Breast epithelium (tissue), 4 donors: ENCODE measurements at places on chromosomes 16 and 17. TPM values are rescaled to one million over a fixed set of nuclear protein-coding genes. Genes with fewer than 3 reads are reported as not detected.

The TBC1D3G gene
- total RNA-seq: 2.1 TPM

- no peak overlapping the region for H3K27ac ChIP-seq
- no peak overlapping the region for H3K4me3 ChIP-seq
- H3K27me3 ChIP-seq: no peaks in the 10 kb centered on the region
These were observed 56.0 kb downstream of the ABAT start for GRCh38 chr16:8730335-8730915.

The CMTM2 gene
- not detected for total RNA-seq

GRCh38 chr16:65181071-65181561 lies 59.3 kb upstream of the CDH11 start:
- no peak overlapping the region for H3K4me3 ChIP-seq
- DNase-seq: no peak
- no peaks in the 10 kb centered on the region for H3K27me3 ChIP-seq
- H3K36me3 ChIP-seq: no peaks in the 10 kb centered on the region
- no peak overlapping the region for H3K27ac ChIP-seq

DNA sequence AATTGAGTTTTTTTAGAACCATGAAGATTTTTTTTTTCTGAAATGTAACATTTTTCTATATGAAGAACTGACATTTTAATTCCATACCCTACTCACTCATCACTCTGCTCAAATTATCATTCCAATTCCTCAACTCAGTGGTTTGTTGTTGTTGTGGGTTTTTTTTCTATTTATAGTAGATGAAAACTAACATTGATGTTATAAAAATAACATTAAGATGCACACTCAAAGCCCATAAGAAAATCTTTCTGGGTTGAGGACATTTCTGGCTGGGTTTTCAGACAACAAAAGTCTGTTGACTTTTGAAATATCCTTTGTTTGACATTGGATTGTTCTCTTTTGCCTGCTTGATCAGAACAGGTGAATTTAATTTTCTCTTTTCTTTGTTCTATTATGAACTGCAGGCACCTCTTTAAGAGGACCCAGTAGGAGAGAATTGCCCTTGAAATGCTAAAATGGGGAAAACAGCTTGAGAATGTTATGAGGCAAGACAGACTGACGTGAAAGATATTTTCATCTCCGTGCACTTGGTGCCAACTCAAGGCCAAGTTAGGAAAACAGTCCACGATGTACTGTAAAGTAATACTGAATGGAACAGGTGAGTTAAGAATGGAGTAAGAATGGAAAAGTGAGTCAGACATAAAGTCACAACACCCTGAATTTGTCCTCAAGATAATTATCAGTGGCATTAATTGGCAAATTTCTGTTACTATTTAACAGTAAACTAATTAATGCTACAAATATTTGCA lies 16.1 kb upstream of the ABCA5 start:
- no peak for DNase-seq
- no peak overlapping the region for H3K4me3 ChIP-seq
- no peaks in the 10 kb centered on the region for H3K27me3 ChIP-seq
- no peaks in the 10 kb centered on the region for H3K4me1 ChIP-seq
- no peak overlapping the region for H3K27ac ChIP-seq

DNA sequence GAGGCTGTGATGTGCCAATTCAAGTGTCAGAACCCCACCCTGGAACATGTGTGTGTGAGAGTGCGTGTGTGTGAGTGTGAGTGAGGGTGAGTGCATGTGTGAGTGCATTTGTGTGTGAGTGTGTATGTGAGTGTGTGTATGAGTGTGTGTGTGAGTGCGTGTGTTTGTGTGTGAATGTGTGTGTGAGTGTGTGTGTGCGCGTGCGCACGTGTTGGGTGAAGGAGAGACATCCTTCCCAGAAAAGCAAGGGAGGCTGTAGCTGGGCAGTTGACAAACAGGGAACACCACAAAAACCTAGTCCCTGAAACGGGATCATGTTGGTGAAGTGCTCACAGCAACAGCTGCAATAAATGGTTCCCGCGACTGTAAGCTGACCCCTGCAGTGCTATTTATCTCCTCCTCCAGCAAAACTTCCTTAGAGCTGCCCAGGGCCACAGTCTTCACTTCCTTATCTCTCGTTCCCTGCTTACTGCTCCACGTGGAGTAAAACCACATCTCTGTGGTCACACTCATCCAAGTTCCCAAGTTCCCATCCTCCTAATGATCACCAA lies 40.1 kb upstream of the RPL38 start:
- H3K27me3 ChIP-seq: no peaks in the 10 kb centered on the region
- no peaks in the 10 kb centered on the region for H3K4me1 ChIP-seq
- H3K4me3 ChIP-seq: no peak overlapping the region
- H3K27ac ChIP-seq: no peak overlapping the region
- H3K36me3 ChIP-seq: no peaks in the 10 kb centered on the region
- DNase-seq: no peak

DNA sequence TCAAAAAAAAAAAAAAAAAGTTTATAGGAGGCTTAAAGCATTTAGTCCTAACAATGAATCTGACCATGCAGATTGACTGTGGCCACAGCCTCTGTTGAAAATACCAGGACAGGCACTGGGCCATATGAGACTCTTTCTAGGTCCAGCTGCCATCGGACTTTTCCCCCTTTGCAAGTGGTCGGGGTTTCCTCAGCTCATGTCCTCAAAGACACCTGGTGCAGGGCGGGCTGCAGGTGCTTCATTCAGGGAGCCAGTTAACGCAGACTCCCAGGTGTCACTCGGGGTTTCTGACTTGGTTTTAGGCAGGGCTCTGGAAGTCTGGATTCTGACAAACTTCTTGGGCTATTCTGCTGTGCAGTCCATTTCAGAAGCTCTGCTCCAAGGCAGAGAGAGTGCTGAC lies 20.9 kb downstream of the ELAC2 start:
- peaks cover 27% of the 10 kb centered on the region for H3K36me3 ChIP-seq
- DNase-seq: no peak
- no peak overlapping the region for H3K4me3 ChIP-seq
- no peaks in the 10 kb centered on the region for H3K27me3 ChIP-seq
- no peaks in the 10 kb centered on the region for H3K4me1 ChIP-seq

DNA sequence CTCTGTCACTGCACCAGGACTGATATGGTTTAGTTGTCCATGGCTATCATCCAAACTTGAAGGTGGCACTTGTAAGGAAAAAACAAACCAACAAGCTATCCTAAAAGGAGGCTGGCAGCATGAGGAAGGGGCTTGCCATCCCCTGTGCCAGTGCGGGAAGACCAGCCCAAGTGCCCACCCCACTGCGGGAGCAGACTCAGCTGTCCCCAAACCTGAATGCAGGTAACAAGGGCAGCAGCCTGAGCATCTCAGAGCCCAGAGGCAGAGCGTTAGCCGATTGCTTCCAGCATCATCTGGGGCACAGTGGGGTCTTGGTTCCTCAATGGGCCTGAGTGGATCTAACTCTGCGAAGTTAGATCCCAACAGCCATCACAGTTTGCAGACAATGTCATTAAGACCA lies 29.2 kb upstream of the C16orf78 start:
- no peak overlapping the region for H3K27ac ChIP-seq
- no peaks in the 10 kb centered on the region for H3K4me1 ChIP-seq
- H3K4me3 ChIP-seq: no peak overlapping the region
- H3K27me3 ChIP-seq: peaks cover 59% of the 10 kb centered on the region
- no peaks in the 10 kb centered on the region for H3K36me3 ChIP-seq

GRCh38 chr17:41537614-41537954 lies 9.5 kb upstream of the KRT19 start:
- DNase-seq: peak; percentile 17
- H3K4me3 ChIP-seq: no peak overlapping the region
- H3K27me3 ChIP-seq: no peaks in the 10 kb centered on the region
- peaks cover 34% of the 10 kb centered on the region for H3K4me1 ChIP-seq
- peak overlapping the region; percentile 85 for H3K27ac ChIP-seq
- H3K36me3 ChIP-seq: no peaks in the 10 kb centered on the region

The NXPH3 gene
- 3.5 TPM for total RNA-seq

The HBA2 gene
- 46.4 TPM for total RNA-seq

GRCh38 chr16:5026664-5027063 lies 7.1 kb downstream of the NAGPA start:
- H3K36me3 ChIP-seq: no peaks in the 10 kb centered on the region
- DNase-seq: no peak
- no peak overlapping the region for H3K27ac ChIP-seq
- no peak overlapping the region for H3K4me3 ChIP-seq
- no peaks in the 10 kb centered on the region for H3K4me1 ChIP-seq

GRCh38 chr17:63974594-63975192 lies 2.0 kb upstream of the SCN4A start:
- no peaks in the 10 kb centered on the region for H3K27me3 ChIP-seq
- no peak for DNase-seq
- H3K4me3 ChIP-seq: no peak overlapping the region

DNA sequence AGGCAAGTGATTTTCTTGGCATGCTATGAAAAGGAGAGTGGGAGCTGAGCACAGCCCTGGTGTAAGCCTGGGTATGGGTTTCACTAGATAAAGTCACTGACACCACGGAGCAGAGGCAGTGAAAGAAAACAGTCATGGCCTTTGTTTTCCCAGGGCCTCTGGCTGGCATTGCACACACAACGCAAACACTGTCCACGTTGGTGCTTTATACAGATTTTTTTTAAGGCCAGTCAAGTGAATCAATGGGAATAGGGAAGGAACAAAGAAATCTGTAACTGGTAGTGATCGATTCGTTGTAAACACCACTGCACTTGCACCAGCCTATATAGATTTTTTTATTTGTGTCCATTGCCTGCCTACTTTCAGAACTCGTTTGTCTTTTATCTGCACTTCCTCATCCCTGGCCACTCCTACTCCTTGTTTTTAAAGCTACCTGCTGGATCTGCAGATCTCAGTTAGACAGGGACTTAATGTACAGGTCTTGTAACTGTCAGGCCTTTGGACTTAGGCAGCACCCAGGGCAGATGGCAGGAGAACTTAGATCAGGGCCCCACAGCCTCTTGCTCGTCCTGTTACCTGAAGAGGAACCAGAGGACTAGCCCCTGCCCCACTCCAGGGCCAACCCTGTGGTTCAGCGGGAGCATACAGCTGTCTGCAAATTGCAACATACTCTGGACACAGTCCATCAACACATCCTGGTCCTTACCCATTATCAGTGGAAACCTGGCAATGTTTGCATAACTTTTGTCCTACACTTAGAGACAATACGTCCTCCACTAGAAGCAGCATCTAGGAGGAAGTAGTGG lies 10.6 kb upstream of the TMIGD1 start:
- H3K4me3 ChIP-seq: no peak overlapping the region
- H3K27me3 ChIP-seq: no peaks in the 10 kb centered on the region
- DNase-seq: peak; percentile 48
- H3K4me1 ChIP-seq: peaks cover 7% of the 10 kb centered on the region

GRCh38 chr16:86572041-86572521 lies 5.5 kb downstream of the FOXC2 start:
- peaks cover 88% of the 10 kb centered on the region for H3K27me3 ChIP-seq
- no peak overlapping the region for H3K27ac ChIP-seq
- no peak for DNase-seq
- H3K4me1 ChIP-seq: no peaks in the 10 kb centered on the region
- H3K36me3 ChIP-seq: no peaks in the 10 kb centered on the region
